ENCODE measurements at places on chromosomes 12 and 14.

DNA sequence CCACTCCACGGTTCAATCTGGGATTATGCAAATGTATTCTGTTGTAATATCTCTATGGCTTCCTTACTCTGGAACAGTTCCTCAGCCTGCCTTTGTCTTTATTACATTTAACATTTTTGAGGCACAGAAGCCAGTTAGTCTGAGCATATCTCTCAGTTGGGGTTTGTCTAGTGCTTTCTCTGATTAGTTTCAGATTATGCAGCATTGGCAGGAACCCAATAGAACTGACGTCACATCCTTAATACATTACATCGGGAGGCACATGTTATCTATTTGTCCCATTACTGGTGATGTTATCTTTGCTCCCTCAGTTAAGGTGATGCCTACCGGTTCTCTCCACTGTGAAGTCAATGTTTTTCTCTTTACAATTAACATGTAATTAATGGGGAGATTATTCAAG, 62.4 kb downstream of the PPM1A start:
- DNase-seq, result no peak

GRCh38 chr14:29528889-29529288, 398.8 kb downstream of the PRKD1 start:
- DNase-seq, result no peak

- DNase-seq, result no peak
Observed at GRCh38 chr14:55851301-55851700, 266.9 kb upstream of the PELI2 start.

GRCh38 chr12:19542606-19543005, 103.3 kb downstream of the AEBP2 start:
- no peak for DNase-seq

DNA sequence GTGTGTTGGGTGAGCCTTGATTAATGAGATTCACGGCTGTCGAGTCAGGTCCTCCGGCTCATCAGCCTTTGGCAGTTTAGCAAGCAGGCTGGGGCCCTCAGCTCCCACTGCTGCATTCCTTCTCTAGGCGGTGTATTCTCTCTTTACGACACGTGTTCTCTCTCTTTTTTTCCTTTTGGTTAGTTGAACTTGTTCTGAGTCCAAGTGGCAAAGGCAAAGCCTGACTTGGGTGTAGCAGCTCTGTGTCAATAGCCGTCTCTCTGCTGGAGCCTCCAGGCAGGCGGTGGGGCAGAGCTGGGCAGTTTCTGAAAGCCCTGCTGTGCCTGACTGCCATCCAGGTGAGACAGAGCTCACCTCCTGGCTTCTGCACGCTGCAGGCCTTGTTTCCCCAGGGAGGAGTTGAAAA, 46.6 kb downstream of the SUSD6 start:
- DNase-seq, result no peak

DNA sequence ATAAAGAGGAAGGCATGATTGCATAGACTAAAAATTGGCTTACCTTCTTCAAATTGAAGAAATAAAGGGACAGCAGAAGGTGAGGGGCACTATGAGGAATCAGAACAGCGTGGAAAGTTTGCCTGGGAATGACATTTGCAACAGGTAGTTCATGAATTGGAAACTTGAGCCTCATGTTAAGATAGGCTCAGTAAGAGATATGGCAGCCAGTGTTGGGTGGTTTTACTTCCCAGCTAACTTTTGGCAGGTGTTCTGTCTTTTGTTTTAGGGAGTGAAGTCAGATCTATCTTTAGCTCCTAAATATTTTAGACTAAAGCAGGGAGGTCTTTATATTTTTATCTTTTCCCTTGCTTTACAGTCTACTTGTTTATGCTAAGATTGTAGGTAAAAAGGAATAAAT, 122.4 kb downstream of the ANO6 start:
- no peak for DNase-seq

DNA sequence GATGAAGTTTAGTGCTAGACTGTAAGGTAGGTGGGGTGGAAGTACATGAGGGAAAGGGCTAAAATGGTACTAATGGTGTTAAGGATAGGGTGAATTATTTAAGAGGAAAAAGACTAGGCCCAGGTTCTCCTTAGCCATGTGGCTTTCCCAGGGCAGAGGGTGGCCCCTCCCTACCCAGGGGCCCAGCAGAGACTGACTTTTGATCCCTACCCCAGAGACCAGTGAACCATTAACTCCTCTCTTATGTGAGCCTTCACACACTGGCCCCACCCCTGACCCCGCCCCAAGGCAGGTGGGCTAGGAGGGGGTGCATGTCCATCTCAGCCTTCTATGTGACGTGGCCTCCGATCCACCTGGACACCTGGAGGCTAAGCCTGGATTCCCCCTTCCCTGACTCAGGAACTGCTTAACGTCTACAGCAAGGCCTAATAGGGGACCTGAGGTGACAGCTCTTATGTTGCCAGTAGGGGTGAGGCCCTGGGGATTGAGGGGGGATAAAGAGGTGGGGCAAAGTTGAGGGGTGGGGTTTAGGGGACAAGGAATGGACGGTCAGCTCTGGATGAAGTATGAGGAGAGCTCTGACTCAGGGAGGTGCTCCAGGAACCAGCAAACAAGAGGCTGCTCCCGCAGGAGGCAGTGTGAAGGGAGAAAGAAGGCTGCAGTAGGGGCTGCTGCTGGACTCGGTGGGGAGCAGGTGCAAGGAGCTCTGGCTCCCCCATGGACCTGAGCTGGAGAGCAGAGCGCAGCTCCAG, 757 bp downstream of the SLC39A5 start:
- DNase-seq, result no peak

- DNase-seq, result no peak
Observed at GRCh38 chr14:72699852-72700257, 194.0 kb downstream of the DPF3 start.

- no peak for DNase-seq
Observed at GRCh38 chr12:450438-450837, 9.3 kb upstream of the B4GALNT3 start.

DNA sequence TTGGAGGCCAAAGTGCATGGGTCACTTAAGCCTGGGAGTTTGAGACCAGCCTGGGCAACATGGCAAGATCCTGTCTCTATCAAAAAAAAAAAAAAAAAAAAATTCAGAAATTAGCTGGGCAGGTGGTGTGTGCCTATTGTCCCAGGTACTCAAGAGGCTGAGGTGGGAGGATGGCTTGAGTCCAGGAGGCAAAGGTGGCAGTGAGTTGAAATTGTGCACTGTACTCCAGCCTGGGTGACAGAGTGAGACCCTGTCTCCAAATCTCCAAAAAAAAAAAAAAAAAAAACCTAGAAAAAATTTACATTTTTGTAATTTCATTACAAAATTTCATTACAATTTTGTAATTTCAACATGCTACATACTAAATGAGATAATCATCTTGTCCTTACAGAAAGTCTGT, 42.7 kb downstream of the SYNE2 start:
- DNase-seq, result no peak

DNA sequence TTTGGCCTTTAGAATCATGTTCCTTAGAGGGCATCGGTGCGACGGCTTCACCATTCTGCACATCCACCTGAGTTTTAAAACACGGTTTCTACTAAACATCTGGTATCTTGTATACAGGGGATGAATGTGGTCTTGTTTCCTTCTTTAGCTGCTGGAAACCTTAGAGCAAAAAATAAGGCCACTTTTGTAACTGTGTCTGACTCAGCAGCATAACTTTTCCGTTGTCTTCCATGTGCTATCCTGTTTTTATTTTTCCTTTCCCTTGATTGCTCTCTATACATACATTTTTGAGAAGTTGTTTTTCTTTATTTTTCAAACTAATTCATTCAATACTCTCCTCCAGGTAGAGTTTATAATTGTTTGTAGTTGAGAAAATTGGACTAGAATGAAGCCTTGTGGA, 108.8 kb upstream of the PCED1B start:
- DNase-seq, result no peak

GRCh38 chr12:18580706-18581105, 157.1 kb downstream of the PLCZ1 start:
- DNase-seq, result no peak

DNA sequence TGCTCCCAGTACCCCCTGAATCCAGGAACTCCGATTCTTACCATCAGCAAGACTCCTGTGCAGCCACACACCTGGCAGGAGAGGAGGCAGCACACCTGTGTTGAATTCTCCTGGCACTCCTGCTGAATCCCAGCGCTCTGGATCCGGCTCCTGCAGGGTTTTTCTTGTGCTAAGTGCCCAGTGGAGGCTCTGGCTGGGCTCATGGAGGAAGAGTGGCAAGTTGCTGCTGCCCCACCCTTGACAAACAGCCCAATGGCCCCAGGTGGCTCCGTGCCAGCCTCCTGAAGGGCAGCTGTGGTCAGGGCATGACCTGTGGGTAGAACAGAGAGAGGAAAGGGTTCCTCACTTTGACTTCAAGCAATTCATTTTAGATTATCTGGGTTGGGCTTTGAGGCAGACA, 20.0 kb downstream of the CRACR2A start:
- DNase-seq, result no peak

GRCh38 chr14:100110816-100111215, 45.6 kb downstream of the EVL start:
- DNase-seq, result no peak

- DNase-seq, result no peak
Observed at GRCh38 chr14:22890416-22890815, 7.4 kb downstream of the REM2 start.

GRCh38 chr14:26008290-26008689, 589.5 kb downstream of the NOVA1 start:
- no peak for DNase-seq

- no peak for DNase-seq
Observed at GRCh38 chr12:121955258-121956237, 37.2 kb downstream of the CFAP251 start.

DNA sequence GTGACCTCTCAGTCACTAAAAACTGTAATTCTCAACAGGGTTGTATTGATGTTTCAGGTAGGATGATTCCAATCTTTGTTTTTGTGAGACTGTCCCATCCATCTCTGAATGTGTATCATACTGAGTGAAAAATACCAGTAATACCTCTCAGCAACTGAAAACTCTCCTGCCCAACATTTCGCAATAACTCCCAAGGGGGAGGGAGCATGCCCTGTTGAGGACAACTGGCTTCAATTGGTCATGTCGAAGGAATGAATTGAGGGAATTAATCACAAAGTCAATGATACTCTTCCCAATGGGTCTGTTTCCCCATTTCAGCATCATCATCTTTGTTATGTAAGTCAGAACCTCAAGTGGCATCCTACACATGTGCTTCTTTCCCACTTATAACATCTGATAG, 102.4 kb upstream of the E2F7 start:
- DNase-seq, result no peak

- no peak for DNase-seq
Observed at GRCh38 chr12:84696281-84696680, 216.3 kb downstream of the SLC6A15 start.

- DNase-seq, result no peak
Observed at GRCh38 chr14:75934998-75935628, 46.7 kb downstream of the TGFB3 start.

DNA sequence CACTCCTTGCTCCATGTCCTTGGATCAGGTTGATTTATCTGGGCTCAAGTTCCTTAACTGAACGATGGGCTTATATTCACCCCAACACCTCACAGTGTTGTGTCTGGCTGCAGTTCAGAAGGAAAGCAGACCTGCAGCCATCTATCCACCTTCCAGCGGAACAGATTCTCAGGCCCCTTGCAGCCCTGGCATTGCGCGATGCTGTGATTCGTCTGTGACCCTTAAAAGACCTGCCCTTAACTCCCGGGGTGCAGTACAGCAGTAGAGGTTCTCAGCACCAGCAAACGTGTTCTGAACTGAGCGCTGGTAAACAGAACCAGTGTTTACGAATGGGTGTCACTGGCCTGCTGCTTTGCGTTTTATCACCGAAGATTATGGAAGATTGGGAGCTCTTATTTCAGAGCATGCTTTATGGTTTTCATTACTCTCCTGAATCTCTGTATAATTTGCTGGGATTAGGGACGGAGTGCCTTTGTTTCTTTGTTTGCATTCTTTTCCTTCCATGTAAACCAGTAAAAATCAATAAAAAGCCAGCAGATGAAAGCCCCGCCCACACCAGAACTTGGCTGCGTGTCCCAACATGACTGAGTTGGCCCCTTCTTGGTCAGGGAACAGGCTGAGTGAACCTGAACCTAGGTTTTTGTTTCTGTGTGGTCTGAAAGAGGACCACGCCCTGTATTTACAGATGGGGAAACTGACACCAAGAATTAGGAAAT, 286.7 kb upstream of the CRY1 start:
- DNase-seq, result no peak

GRCh38 chr14:103830511-103831270, 16.7 kb downstream of the PPP1R13B start:
- no peak for DNase-seq

DNA sequence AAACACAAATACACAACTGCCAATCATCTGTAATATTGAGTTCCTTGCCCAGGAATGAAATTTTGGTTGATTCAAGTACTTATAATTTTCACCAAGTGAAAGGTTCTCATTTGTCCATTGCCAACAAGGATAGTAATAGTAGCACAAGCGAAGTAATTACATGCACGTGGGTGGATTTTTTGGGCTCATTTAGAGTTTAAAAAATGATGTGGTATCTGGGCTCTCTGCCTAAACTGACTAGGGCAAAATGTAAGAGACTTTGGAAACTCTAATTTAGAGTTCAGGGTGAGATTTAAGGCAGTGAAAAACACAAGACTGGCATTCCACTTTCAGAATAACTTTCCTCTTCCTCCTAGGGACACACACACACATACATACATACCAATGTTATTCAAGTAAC, 111.7 kb downstream of the MYRFL start:
- DNase-seq, result no peak

DNA sequence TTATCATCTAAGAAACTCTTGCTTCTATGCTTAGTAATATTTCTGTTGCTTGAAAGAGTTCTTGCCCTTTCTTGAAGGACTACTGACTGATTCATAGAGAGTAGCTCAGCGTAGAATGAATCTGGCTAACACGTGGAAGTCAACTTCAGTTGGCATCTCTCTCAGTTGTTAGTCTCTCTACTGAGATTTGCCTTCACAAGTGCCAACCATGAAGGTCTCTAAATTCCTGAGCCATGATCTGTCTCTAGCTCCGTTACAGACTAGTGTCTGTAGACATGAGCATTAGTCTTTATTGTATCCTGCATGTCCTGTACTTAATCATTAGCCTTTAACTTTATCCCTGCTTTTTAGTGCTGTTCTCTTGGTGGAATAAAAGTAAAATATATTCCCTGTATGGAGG, 19.1 kb upstream of the ALX1 start:
- DNase-seq, result no peak

GRCh38 chr14:74062809-74063150, 21.5 kb downstream of the ALDH6A1 start:
- no peak for DNase-seq

DNA sequence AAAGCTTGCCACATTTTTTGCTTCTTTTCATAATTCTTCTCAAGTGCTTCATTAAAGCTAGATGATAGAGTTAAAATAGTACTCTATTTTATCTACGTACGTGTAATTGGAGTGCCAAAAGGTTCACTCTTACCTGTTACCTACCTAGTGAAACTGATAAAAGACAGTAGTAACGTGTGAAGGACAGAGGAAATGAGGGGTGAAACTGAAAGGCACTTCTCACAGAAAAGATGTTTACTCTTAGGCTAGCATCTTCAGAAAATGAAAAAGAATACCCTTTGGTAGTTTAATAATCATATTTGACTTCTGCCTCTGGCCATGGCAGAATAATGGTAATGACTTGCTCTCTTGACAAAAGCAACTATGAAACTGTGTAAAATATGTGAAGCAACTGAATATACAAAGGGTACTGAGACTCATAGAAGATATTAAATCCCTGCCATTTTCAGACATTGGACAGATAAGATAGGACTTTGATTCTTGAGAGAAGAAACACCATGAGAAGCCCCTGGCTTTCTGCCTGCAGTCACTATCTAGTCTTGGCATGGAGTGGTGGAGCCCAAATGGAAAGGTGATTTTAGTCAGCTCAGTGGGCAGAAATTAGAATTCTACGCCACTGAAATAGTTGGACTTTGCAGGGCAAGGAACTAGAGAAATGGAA, 6.3 kb upstream of the EVL start:
- DNase-seq, result no peak

- DNase-seq, result no peak
Observed at GRCh38 chr14:93219103-93219726, 12.2 kb downstream of the UBR7 start.
